Activated T-helper 2 cell treated with anti-CD3 and anti-CD28 coated beads, Interferon-gamma antibody, Interleukin-2, Interleukin-4, amounts not matched to agents 10 μg/mL and 5 μg/mL and 100 μg/mL, durations not matched to agents 14 hours and 24 hours and 36 hours (primary cell): ENCODE measurements at places on chromosomes 7 and 10. TPM values are rescaled to one million over a fixed set of nuclear protein-coding genes. Genes with fewer than 3 reads are reported as not detected.

Gene IFT22
- total RNA-seq = 4.5 and 5.3 TPM in 2 replicates

Gene CTAGE4
- 1.2 and 1.6 TPM in 2 replicates for total RNA-seq

Gene IQUB
- 0.25 TPM in 1 of 2 replicates, not detected in the other for total RNA-seq

GRCh38 chr7:81114633-81115032 lies 195.8 kb upstream of the SEMA3C start:
- no peak overlapping the region for H3K4me3 ChIP-seq
- no peak overlapping the region for H3K27ac ChIP-seq
- no peaks in the 10 kb centered on the region for H3K27me3 ChIP-seq
- H3K4me1 ChIP-seq = no peaks in the 10 kb centered on the region

DNA sequence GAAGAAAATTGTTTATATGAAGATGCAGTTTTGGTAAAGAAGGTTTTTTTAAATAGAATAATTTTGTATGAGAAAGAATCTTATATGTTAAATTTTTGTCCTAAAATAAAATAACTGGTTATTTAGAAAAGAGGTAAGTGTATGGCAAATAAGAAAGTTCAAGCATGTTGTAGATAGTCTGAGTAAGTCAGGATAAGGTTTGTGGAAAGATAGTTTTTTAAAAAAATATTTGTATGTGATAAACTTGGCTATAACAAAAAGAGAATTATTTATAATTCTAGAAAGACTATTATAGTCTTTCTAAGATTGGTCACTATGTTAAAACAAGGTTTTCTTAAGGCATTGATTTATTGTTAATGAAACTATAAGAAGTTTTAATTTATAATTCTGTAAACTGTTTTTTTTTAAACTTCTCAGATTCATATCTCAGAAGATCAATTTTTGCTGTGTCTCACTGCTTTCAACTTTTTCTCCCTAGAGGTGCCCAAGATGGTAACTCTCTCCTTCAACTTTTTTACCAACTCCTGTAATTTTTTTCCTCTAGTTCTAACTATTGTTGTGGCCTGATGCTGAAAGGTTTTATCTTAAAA lies 698.6 kb downstream of the CCSER2 start:
- no peaks in the 10 kb centered on the region for H3K36me3 ChIP-seq
- no peak overlapping the region for H3K27ac ChIP-seq
- no peaks in the 10 kb centered on the region for H3K4me1 ChIP-seq
- DNase-seq = no peak
- H3K27me3 ChIP-seq = no peaks in the 10 kb centered on the region

- H3K36me3 ChIP-seq = no peaks in the 10 kb centered on the region
- no peaks in the 10 kb centered on the region for H3K27me3 ChIP-seq
- DNase-seq = no peak
Measured at GRCh38 chr7:137395420-137395819, 51.9 kb upstream of the PTN start.
